ENCODE measurements at places on chromosomes 16 and 17.
A peak's percentile ranks its signal among the peaks of the same experiment; 100 is the strongest.

- DNase-seq = peak; percentile 68
Measured at GRCh38 chr16:85521552-85522307, 91.4 kb upstream of the GSE1 start.

- DNase-seq = no peak
Measured at GRCh38 chr17:33786478-33786877, 468.6 kb upstream of the CCL2 start.

DNA sequence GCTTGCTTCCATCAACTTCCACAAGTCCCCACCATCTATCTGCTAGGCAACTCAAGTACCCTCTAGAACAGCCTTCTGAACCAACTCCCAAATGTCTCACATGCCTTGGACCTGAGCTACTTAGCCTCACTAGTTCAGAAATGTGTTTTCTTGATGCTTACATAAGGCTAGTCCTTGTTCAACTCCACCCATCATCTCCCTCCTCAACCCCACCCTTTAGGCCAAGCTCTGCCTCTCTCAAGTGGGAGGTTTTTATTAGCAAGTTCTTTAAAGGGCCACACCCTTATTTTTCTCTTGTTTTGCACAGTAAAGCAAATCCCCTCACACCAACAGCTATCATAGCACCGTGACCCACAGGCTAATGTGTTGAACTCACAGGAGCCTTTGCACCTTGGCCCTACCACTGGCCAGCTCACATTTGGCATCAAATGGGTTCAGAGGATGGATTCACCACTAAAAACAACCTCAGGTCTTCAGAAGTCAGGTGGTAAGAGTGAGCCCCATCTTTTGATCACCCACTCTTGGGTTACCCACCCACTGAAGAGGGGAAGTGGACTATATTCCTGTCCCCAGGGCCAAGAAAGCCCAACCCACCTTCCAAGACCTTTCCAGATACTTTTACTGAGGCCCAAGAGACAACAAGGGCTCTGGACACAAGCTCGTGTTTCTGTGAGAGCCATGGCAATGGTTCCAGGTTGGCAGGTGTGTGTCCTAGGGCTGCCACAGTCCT, 12.2 kb downstream of the PIK3R5 start:
- no peak for DNase-seq

DNA sequence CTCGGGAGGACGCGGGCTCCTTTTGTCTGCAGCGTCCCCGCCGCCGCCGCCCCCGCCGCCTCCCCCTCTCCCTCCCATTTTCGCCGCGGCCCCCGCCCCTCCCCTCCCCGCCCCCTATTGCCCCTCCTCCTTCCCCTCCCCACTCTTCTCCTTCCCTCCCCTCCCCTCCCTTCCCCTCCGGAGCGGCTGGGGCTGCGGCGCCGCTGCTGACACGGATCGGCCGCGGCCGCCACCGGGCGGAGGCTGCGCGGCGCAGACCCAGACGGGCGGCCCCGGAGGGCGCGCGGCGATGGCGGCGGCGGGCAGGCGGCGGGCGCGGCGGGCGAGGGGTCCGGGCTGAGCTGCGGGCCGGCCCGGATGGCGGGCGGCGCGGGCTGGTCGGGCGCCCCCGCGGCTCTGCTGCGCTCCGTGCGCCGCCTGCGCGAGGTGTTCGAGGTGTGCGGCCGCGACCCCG, at the start of gene RAB11FIP4:
Gene RAB11FIP4 (plus strand): TSS at position 180 of the 454 bp plus-strand sequence. CDS start 178 bp downstream, at position 358.
- no peak for DNase-seq

DNA sequence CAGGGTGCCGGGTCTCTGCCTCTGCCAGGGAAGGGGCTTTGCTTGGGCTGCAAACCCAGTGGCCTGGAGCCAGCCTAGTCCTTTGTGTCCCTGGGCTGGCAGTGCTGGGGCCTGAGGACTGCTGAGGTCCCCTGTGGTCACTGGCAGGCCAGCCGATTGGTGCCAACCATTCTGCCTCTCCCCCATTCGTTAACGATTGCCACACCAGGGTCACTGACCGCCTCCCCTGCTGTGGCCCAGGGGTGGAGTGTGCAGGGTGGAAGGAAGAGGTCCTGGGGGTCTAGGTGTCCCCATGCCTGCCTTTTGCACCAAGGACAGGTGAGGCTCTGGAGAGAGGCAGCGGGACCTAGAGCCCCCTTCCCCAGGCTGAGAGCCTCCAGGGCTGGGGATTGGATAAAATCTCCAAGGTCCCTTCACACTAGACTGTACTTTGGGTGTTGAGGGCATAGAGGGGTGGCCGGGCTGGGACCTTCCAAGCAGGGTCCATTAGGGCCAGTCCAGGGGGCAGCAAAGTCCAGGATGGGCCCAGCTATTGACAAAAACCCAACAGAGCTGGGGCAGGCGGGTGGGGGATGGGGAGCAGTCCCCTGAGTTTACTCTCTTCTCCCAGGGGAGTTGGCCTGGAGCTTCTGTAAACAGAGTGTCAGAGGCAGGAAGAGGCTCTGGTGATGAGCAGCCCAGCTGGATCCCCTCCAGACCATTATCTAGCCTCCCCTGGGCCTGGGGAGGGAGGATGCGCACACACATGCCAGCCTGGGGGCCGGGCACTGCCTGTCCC, 1.1 kb downstream of the VASN start:
- DNase-seq = no peak

GRCh38 chr16:19696961-19697360, 21.1 kb downstream of the KNOP1 start:
- DNase-seq = peak; percentile 32

- peak; percentile 35 for DNase-seq
Measured at GRCh38 chr16:73047536-73048291, at the start of gene ZFHX3. Gene ZFHX3 (minus strand): TSS chr16:73048128. CDS start chr16:72960145, 87,983 bp downstream.

GRCh38 chr17:78797213-78797612, 15.1 kb upstream of the CYTH1 start:
- no peak for DNase-seq

DNA sequence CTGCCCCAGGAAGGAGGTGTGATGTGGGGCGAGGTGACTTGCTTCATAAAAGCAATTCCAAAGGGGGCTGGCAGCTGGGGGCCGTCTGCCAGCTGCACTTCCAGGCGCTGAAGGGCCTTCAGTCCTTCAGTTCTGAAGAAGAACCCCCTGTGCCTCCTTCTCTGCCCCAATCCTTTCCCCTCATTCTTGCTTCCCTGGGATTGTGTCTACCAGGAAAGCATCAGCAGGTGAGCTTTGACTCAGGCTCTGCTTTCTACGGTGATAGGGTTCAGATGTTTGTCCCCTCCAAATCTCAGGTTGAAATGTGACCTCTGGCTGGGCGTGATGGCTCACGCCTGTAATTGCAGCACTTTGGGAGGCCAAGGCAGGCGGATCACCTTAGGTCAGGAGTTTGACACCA, 52.5 kb upstream of the NKD1 start:
- DNase-seq = no peak

DNA sequence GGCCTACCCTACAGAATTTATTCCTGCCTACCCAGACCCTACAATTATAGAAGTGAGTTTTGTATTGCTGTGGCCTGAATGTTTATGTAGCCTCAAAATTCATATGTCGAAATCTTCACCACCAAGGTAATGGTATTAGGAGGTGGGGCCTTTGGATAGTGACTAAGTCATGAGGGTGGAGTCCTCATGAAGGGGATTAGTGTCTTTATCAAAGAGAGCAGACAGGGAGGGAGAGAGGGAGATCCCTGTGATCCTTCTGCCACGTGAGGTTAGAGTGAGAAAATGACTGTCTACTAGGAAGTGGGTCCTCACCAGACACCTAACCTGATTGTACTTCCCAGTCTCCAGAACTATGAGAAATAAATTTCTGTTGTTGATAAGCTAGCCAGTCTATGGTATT, 981 bp upstream of the DUXB start:
- no peak for DNase-seq

GRCh38 chr17:7352910-7353635, 1.1 kb downstream of the KCTD11 start:
- DNase-seq = no peak

GRCh38 chr17:79224903-79225302, 150.3 kb downstream of the ENGASE start:
- no peak for DNase-seq

GRCh38 chr17:7987112-7987893, 15.1 kb upstream of the GUCY2D start:
- no peak for DNase-seq

- no peak for DNase-seq
Measured at GRCh38 chr17:66971264-66971663, 6.8 kb downstream of the CACNG4 start.

- DNase-seq = no peak
Measured at GRCh38 chr17:40945414-40945813, 8.0 kb upstream of the KRT23 start.

- no peak for DNase-seq
Measured at GRCh38 chr16:35174016-35174415, 1714.6 kb downstream of the TP53TG3F start.

Data from NCI-H446 (cell line).